ENCODE measurements at places on chromosomes 16 and 17. TPM values are rescaled to one million over a fixed set of nuclear protein-coding genes. Genes with fewer than 3 reads are reported as not detected.

The SMTNL2 gene
- 0.36 TPM for total RNA-seq

The CCL18 gene
- total RNA-seq: not detected

The ABCA3 gene
- 19.2 TPM for total RNA-seq

The POLR2A gene
- 82.6 TPM for total RNA-seq

The AOC2 gene
- 2.0 TPM for total RNA-seq

The CIBAR2 gene
- total RNA-seq: not detected

The SOCS1 gene
- 2.6 TPM for total RNA-seq

The C16orf89 gene
- not detected for total RNA-seq

The ZNF287 gene
- 13.7 TPM for total RNA-seq

The HOXB9 gene
- 7.5 TPM for total RNA-seq

The SHMT1 gene
- 47.8 TPM for total RNA-seq
